Neural cell (in vitro differentiated cells): ENCODE measurements at places on chromosomes 3 and 15. TPM values are rescaled to one million over a fixed set of nuclear protein-coding genes. Genes with fewer than 3 reads are reported as not detected.

Gene ARHGAP31
- polyA plus RNA-seq = not detected in 2 replicates

Gene IL20RB
- polyA plus RNA-seq = 2.0 and 3.0 TPM in 2 replicates

Gene RCCD1
- 4.5 and 8.2 TPM in 2 replicates for polyA plus RNA-seq

Gene ASB7
- 13.6 and 16.5 TPM in 2 replicates for polyA plus RNA-seq

Gene PHLDB2
- 1.4 and 2.4 TPM in 2 replicates for polyA plus RNA-seq

Gene TMEM158
- 7.9 and 11.1 TPM in 2 replicates for polyA plus RNA-seq

Gene NR1I2
- 0.53 and 0.72 TPM in 2 replicates for polyA plus RNA-seq

Gene PEX5L
- polyA plus RNA-seq = 0.38 and 1.0 TPM in 2 replicates

Gene SERPINI1
- 123 and 150 TPM in 2 replicates for polyA plus RNA-seq

Gene GP5
- polyA plus RNA-seq = 0.14 and 0.16 TPM in 2 replicates

Gene ABI3BP
- 0.10 TPM in 1 of 2 replicates, not detected in the other for polyA plus RNA-seq

Gene TKT
- polyA plus RNA-seq = 194 and 246 TPM in 2 replicates

Gene RARRES1
- polyA plus RNA-seq = not detected in 2 replicates

Gene PAK6
- polyA plus RNA-seq = 32.4 and 38.9 TPM in 2 replicates

Gene SLC51A
- polyA plus RNA-seq = 1.3 TPM in 1 of 2 replicates, not detected in the other

Gene GRM2
- polyA plus RNA-seq = 9.1 and 11.6 TPM in 2 replicates

Gene MEX3B
- polyA plus RNA-seq = 38.8 and 46.0 TPM in 2 replicates

Gene PXYLP1
- polyA plus RNA-seq = 93.9 and 109 TPM in 2 replicates

Gene ZNF639
- polyA plus RNA-seq = 96.9 and 100 TPM in 2 replicates

Gene HESX1
- polyA plus RNA-seq = 1.3 and 4.8 TPM in 2 replicates

Gene MME
- polyA plus RNA-seq = 0.50 and 0.54 TPM in 2 replicates

Gene AGTR1
- polyA plus RNA-seq = 1.3 and 1.9 TPM in 2 replicates

Gene LDHAL6B
- polyA plus RNA-seq = not detected in 2 replicates

Gene SPINK8
- not detected in 2 replicates for polyA plus RNA-seq
